ENCODE measurements at places on chromosomes 11 and 22.
A peak's percentile ranks its signal among the peaks of the same experiment; 100 is the strongest.

- DNase-seq, result no peak
Observed at GRCh38 chr11:57167125-57167846, 14.5 kb upstream of the LRRC55 start.

- DNase-seq, result no peak
Observed at GRCh38 chr11:124190298-124191139, 7.4 kb downstream of the OR10D3 start.

- no peak for DNase-seq
Observed at GRCh38 chr11:3781423-3781822, 15.9 kb downstream of the NUP98 start.

- DNase-seq, result peak; percentile 10
Observed at GRCh38 chr22:36009085-36009484, 19.5 kb downstream of the RBFOX2 start.

- DNase-seq, result no peak
Observed at GRCh38 chr11:40032331-40032730, 1427.1 kb downstream of the LRRC4C start.

- DNase-seq, result no peak
Observed at GRCh38 chr22:24827296-24827695, 21.3 kb downstream of the SGSM1 start.

- no peak for DNase-seq
Observed at GRCh38 chr11:1225386-1226225, 2.7 kb downstream of the MUC5B start.

DNA sequence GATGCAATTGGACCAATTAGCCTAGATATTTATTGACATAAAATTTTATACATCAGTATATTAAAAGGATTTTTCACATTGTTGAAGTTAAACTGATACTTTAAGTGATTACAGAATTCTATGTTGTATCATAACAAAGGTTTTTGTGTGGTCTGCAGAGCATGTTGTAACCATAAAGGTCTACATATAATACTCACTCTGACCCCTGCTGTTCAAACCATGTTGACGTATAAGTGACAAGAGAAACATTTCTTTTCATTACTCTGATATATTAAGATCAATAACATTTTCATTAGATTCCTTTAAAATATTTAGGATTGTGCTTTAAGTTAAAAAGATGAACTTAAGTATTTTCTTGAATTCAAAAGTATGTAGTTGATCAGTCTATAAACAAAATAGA lies 63.9 kb downstream of the GAS2 start:
- DNase-seq, result no peak

DNA sequence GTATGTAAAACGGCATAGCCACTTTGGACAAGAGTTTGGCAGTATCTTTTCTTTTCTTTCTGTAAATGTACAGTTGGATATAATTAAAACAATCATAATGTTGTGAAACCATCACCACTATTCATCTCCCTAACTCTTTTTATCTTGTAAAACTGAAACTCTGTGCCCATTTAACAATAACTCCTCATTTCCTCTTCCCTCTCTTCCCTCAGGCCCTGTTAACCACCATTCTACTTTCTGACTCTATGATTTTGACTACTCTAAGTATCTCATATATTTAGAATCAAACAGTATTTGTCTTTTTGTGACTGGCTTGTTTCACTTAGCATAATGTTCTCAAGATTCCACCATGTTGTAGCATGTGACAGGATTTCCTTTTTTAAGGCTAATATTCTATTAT lies 10.2 kb downstream of the SCUBE2 start:
- DNase-seq, result no peak
